ENCODE measurements at places on chromosomes 2 and 18.
A peak's percentile ranks its signal among the peaks of the same experiment; 100 is the strongest.

- DNase-seq: no peak
Observed at GRCh38 chr18:24068945-24069693, 54.6 kb downstream of the TTC39C start.

DNA sequence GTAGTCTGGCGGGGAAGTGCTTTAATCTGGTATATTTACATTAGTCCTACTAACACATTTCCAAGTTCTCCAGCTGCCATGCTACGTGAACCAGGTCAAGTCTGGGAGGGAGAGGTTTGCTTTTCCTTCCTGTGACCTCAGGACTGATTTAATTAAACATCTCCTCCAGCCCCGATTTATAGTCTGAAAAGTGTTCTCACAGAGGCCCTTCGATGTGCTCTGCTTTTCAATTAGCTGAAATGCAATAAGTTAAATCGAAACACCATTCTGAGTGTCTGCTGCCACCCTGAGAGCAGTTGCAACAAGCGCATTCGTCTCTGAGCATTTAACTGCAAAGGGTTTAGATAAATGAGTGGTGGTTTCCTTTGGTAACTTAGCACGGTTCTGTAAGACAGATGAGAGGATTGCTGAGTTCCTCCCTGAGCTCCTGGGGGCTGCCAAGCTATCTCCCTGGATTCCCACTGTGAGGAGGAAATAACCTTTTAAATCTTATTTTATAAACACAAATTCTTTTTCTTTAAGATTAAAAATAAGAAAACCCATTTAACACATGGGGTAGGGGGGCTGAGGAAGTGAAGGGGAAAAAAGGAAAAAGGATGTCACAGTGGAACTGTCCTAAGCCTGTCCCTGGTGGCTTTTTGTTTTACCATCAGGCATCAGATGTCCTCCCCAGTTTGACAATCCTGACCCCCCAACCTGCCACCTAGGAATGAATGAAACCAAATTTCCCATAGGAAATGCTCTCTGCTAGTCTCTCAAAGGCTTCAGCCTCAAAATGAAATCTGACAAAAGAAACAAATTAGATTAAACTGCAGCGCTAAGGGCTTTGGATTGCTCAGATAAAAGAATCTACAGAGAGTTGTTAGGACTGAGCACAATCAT lies 56.5 kb upstream of the CREB1 start:
- DNase-seq: no peak

GRCh38 chr2:232369126-232369951 lies 9.2 kb upstream of the ALPP start:
- no peak for DNase-seq

GRCh38 chr2:26384183-26384582 lies 17.5 kb upstream of the DRC1 start:
- DNase-seq: no peak

GRCh38 chr2:217916504-217917254 lies 86.1 kb downstream of the TNS1 start:
- DNase-seq: no peak

GRCh38 chr2:38978908-38979307 lies 89.2 kb downstream of the ARHGEF33 start:
- DNase-seq: no peak

DNA sequence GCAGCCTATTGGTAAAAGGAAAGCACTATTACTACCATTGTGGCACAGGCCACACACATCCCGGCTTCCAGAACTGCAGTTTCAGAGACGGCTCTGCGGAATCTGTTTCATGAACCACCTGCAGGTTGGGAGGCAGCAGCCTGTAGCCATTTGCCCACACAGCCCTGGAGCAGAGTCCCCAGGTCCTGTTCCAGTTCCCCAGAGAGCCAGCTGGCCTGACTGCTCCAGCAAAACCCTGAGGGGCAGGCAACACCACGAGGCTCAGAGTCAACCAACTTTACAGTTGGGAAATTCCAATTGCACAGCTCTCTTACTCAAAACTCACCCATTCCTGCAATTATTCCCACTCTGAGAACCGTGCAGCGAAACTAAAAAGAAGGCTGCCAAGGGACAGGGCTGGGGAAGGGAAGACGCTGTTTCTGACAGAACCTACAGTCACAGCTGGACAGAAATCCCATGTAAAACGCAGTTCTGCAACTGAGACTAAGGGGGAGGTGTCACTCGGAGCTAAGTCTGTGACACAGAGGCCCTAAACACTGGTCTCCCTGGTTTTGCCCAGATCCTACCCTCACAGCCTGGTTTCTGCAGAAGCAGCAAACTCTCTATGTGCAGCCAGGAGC lies 219.4 kb downstream of the TMEM163 start:
- no peak for DNase-seq

DNA sequence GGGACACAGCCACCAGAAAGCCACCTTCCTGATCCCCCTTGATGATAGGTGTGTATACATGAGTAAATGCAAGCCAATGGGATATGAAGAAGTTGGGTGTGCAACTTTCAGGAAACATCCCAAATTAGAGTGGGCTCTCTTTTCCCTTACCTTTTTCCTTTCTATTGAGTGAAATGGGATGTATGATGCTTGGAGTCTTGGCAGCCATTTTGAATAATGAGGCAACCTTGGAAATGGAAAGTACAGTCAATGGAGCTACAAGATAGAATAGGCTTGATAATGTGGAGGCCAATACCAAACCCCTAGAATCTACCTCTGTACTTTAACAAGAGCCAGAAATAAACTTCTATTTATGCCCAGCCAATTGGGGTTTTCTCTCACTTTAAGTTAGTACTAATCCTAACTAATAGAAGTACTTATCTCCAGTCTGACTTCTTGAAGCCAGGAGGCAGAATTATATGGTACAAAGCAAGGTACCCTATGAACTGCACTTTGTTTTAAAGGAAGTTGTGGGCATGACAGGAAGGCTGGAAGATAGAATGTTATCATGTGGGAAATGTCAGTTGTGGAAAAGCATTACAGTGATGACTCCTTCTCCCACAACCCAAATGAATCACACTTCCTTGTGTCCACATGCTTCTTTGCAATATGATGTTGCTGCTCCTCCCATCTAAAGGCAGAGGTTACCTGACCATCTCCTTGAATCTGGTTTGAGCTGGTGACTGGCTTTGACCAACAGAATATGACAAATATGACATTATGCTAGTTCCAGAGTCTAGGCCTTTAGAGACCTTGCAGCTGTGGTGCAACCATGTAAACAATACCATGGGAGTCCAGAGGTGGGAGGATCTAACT lies 12.9 kb upstream of the NABP1 start:
- no peak for DNase-seq

GRCh38 chr2:37156857-37157714 lies at the start of gene EIF2AK2:
EIF2AK2 (minus strand) TSS chr2:37156980; CDS start chr2:37147806, 9,174 bp downstream.
- peak; percentile 56 for DNase-seq

- no peak for DNase-seq
Observed at GRCh38 chr2:56123538-56123937, 60.3 kb upstream of the CCDC85A start.

DNA sequence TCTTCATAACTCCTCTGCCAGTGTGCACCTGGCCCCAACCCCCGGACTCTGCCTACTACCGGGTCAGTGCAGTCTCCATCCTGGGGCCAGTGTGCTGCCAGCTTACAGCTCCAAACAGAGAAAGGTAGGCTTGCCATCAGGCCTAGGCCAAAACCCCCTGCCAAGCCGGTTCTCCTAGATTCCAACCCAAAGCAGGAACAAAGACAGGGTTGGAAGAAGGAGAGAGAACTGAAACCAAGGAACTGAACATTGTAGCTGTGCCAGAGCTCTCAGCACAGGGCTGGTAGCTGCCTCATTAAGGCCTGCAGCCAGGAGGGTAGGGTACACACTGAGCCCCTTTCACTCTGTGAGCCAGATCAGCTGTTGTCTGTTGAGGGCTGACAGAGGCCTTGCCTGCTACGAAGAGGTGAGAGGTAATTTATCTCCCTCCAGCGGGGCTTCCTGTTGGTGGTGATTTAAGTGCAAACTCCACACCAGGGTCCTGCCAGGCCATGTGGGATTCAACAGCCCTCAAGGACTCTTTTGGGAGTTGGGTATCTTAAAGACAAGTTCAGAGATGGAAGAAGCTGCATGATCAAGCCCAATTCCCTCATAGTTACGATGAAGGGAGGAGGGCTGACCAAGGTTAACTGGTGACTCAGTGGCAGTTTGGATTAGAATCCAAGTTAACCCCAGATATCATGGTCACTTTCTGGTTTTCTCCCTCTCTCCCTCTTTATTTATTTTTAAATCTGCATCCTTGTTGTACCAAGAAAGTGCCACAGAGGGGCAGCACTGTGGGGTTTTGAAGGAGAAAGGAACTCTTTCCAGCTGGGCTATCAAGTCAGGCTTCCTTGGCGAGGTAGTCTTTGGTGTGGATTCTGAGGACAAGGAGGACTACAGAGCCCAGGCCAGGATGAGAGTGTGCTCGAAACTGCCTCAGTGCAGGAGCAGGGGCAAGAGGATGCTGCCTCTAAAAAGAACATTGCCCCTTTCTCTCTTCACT lies 48.1 kb downstream of the CYRIA start:
- no peak for DNase-seq

DNA sequence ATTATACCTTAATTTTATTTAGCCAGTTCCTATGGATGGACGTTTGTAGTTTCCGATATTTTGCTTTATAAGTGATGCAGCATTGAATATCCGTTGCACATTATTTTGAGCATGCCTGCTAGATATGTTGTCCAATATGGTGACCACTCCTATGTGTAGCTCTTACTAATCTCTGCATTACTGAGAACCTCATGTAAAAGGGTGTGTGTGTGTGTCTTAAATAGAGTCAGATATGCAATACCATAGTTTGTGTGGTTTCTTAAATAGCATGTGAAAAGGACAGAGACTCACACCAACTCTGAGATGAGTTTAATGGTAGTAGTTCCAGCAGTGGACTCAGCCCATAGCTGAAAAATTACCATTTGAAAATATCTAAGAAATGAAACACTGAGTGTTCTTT lies 32.3 kb downstream of the CD8A start:
- no peak for DNase-seq

DNA sequence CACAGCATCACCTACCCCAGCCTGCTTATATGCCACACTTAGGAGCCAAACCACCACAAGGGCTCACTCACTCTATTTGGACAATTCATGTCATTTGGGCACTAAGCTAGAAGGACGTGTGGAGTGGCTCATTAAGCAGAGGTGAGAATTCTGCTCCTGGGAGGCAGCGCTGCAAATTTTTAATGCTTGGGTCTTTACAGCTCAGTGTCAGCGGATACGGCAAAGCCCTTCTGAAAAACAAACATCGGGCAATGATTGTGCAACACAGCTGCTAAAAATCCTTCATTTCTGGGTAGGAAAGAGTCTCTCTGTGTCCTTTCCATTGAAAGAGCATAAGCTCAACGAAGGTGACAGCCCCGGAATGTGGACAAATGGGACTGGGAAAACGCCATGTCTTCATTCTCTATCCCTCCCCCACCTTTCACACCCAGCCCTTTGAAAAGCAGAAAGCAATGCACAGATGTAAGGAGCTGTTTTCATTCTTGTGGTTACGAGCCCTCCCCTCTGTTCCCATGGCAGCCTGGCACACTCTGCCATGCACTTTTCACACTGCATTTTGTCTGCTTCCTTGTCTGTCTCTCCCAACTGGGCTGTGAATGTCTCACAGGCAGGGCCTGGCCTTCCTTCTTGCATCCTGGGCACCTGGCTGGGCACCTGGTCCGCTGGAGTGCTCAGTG lies 16.0 kb downstream of the TMEM177 start:
- DNase-seq: no peak

GRCh38 chr2:39142904-39143605 lies 22.2 kb upstream of the SOS1 start:
- no peak for DNase-seq

DNA sequence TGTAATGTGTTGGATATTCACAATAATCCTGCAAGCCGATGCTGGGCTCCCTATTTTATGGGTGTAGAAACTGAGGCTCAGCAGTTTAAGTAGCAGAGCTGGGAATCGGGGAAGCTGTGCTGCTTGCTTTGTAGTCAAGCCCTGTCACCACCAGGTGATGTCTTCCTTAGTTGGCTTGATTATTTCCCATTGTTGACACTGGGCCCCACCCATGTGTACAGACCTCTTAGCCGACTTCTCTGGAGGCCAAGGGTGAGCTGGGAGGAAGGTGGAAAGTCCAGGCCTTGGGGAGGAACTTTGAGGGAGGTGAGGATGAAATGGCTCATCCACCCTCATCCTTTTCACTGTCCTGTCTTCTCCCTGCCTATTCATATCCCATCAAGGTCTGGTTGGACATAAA lies 60.0 kb downstream of the CAPN13 start:
- no peak for DNase-seq

DNA sequence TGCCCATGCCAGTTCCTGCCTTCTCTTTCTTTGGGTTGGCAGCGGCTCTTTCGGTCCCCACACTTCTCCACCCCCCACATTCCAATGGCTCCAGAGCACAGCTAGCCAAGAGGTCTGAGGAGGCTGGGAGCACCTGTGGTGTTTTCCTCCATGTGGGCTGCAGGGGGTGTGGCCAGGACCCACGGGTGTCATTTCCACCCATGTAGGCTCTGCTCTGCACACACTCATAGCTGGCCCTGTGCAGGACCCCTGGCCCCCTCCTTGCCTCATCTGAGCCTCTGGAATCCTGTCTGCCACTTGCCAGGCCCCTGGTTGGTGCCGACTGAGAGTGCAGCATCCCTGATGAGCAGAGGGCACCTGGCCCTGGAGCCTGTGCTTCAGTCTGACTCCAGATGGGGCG lies 46.3 kb downstream of the DYSF start:
- no peak for DNase-seq

DNA sequence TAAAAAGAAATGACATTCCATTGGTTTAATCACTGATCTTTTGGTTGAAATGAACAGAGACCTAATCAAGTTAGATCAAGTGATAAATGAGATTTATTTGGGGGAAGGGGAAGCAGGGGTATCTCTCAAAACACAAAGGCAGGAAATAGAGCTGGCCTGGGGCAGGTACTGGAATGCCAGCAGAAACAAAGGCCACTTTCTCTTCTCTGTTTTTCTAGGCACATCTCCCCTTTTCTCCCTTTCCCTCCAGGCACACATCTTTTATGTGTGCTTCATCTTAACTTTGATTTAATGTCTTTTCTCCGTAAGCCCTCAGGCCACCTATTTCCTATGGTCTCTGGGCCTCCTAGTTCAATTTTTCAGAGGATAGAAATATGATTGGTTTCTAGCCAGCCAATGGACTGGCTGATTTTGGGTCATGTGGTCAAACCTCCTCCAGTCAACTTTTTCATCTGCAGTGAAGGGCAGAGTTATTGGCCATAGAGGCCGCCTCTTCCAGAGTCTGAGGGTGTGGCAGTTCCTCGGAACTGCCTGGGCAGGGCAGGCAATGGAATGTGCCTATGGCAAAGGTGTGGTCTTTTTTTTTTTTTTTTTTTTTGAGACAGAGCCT lies 58.9 kb upstream of the FAM136A start:
- DNase-seq: no peak

- DNase-seq: no peak
Observed at GRCh38 chr2:21715887-21716286, 592.1 kb downstream of the TDRD15 start.

DNA sequence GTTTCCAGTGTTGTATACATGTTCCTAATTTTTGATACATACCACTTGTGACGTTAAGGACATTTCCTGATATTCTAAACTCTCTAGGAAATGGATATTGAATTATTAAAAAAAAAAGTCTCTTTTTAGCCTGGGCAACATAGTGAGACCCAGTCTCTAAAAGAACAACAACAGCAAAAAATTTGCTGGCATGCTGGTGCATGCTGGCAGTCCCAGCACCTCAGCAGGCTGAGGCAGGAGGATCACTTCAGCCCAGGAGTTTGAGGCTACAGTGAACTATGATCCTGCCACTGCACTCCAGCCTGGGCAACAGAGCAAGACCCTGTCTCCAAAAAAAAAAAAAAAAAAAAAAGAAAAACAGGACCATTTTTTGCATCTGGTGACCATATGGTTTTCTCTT lies 10.5 kb upstream of the PPP4R3B start:
- DNase-seq: no peak
